ENCODE measurements at places on chromosomes 16 and 17.

DNA sequence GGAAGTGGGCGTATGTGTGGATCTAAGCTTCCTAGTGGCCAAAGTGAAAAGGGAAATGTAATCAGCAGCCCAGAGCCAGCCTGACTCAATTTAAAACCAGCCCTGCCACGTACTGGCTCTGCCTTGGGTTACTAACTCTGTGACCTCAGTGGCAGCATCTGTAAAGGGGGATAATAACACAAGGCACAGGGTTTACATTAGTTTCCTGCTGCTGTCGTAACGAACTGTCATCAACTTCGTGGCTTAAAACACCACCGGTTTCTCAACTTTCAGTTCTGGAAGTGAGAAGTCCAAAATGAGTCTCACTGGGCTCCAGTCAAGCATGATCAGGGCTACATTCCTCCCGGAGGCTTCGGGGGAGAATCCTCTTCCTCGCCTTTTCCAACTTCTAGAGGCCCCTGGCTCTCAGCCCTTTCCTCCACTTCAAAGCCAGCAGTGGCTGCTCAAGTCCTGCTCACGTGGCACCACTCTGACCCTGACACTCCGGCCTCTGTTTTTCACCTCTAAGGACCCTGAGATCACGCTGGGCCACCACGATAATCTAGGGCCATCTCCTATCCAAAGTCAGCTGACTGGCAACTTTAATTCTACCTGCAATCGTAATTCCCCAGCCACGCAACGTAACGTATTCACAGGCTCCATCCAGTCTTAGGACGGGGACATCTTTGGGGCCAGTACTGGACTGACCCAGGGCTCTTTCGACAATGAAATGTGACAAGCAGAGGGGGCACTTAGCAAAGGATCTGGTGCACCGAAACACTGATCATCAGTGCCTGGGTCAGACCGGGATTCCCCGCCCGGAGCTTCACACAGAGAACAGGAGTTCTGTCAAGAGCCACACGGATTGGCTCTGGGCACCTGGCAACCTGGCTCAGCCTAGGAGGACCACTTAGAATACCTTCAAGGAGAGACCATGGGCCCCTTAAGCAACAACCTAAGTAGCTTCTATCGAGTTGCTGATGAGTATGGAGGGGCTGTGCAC is 14.5 kb downstream of the TMC6 start:
- DNase-seq: no peak

GRCh38 chr17:78379131-78379491 is 662 bp downstream of the PGS1 start:
- DNase-seq: no peak

GRCh38 chr17:64234961-64235360 is 28.1 kb downstream of the TEX2 start:
- DNase-seq: no peak

DNA sequence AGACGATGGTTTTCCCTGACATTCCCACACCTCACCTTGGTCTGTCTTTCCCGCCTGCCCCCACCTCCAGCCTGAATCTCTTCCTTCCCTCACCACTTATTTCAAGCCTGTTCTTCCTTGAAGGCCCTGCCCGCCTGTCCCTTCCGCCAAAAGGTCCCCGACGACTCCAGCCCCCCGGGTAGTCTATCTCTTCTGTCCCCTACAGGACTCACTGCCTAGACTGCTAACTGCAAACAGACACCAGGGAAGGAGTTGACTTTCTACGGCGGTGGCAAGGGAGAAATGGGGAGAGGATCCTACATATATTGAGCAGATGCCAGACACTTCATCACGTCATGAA is 53.7 kb downstream of the NT5M start:
- no peak for DNase-seq

DNA sequence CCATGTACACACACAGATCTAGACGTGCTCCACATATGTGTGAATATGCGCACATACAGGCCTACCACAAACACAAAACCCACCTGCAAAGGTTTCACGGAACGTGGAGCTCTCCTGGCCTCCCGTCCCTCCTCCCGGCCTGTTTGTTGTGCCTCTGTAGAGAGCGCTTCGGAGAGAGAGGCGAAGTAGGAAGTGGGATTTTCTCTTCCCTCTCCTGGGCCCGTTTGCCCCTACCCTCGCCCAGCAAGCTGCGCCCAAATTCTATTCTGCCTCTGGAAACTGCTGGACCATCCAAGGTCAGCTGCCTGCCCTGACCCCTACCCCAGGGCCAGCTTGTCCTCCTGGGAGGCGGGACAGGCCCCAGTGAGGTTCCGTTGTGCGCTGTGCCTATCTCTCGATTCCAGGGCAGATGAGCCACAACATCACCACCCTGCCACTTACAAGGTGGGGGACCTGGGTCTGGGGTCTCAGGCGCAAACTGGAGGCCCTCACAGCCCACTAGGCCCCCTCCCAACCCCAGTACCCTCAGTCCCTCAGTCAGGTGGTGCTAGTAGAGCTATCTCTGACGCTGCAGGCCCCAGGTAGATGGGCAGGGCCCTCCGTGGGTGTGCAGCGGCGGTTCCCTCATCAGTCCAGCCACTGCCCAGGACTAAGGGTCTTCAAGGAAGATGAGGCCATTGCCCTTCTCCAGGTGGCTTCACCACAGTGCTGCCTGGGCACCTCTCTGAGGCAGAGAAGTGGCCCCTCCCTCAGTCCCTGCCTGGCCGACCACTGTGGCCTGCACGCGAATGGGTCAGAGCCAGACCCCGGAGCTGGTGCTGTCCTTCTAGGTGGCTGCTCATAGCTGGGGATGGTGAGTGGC is 54.2 kb downstream of the BEAN1 start:
- no peak for DNase-seq

GRCh38 chr16:52572656-52573055 is 25.7 kb upstream of the TOX3 start:
- DNase-seq: no peak

Data from memory B cell (primary cell).